ENCODE measurements at places on chromosomes 2 and 18.

- no peak for DNase-seq
Measured at GRCh38 chr2:109365131-109365530, 236.1 kb downstream of the SH3RF3 start.

DNA sequence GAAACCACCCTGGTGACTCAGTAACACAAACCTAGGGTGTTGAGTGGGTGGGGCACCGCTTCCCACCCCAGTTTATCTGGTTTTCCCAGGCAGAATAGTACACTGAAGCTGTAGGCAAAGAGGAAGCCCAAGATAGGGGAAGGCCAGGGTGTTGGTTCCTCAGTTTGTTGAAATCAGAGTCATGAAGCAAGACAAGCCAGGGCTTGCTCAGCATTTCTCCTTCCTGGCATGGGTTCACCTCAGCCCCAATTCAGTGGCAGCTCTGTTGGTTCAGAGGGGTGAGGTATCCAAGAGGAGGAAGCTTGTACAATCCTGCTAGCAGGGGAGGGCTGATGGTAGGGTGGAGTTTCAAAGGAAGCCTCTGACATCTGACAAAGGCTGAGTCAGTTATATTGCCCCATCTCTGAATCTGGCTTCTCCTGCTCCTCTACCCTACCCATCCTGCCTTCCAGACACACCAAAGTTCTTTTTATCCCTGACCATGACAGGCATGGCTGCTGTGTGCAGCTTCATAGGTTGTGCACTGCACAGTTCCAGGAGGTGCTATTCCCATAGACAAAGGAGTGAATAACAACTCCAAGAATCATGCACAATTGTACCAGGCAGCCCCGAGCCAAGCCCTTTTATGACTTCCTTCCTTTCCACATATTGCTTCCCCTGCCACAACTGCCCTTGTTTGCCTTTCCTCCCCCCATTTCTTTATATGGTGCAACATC lies 24.9 kb upstream of the RAB10 start:
- no peak for DNase-seq

DNA sequence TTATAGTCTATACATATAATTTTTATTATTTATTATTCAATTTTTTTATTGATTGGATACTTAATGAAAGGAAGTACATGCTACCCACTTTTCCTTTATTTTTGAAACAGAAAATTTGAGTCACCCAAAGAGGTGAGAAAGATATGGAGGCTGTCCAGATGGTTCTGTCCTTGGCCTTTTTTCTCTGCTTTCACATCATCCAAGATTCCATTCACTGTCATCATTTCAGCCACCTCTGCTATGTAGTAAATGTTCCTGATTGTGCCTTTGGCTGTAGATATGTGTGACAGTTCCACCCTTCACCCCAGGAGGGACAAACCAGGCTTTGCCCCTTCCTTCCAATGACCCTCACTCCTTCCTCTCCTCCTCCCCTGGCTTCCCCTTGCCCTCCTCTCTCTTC lies 675.7 kb upstream of the ID2 start:
- DNase-seq, result no peak

GRCh38 chr2:69817729-69818501 lies 11.5 kb upstream of the GMCL1 start:
- no peak for DNase-seq

DNA sequence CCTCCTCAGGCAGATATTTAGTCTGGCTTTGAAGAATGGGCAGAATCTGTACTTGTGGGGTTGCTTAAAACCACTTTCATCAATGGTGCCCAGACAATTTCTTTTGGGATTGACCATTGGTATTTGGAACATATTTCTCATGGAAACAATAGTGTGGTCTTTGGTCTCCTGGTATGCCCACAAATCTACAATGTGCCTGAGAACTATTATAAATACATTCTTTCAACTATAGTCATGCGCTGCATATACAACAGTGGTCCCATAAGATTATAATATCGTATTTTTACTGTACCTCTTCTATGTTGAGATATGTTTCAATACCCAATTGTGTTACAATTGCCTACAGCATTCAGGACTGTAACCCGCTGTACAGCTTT lies 34.8 kb upstream of the PPP4R1 start:
- no peak for DNase-seq

- no peak for DNase-seq
Measured at GRCh38 chr2:233101141-233101540, 41.0 kb downstream of the INPP5D start.

DNA sequence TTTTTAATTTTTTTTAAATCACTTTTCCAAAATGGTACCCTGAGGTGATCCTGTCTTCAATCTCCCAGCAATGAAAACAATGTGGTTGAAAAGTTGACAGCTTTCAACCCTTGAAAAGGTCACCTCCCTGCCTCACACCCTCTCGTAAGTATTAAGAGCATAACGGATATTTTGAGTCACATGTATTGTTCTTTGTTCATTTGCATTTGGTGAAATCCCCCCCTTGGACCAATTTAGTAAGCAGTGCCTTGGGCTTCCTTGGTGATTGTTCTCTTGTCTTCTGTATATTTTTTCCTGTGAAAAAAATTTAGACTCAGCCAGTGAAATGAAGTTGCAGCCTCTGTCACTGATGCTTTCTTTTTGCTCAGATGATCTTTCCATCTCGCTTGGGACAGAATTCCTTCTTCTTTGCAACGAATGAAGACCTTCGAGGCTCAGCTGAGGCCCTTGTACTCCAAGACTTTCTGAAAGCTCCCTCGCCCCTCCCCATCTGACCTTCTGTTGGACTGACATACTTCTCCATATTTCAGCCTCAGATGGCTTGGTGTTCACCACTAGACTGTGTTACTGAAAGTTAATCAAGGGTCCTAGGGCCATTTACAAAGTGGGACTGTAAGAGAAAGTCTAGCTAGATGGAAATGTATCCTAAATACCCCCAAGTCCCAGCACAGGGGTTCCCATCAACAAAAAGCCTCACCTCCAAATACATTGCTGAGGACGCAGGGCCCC lies 158.4 kb downstream of the BCL2 start:
- DNase-seq, result peak; percentile 91

GRCh38 chr2:111715987-111716904 lies 167.7 kb downstream of the ANAPC1 start:
- no peak for DNase-seq

DNA sequence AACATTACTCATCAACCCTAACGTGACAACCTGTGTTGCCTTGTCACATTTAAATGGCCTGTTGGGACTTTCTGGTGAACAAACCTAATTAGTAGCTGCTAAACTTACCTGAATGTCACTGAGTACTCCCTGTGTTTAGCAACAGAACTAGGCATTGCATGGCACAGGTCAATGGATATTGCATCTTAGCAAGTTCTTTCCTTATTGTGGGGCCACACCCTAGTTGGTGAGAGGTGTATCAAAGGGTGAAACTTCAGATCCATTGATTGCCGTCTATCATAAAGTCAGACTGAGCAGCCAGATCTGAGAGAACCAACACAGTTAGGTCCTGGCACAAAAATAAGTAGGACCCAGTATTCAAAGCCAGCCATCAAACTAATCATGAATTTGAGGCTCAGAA lies 29.8 kb upstream of the ZNF385B start:
- DNase-seq, result no peak

DNA sequence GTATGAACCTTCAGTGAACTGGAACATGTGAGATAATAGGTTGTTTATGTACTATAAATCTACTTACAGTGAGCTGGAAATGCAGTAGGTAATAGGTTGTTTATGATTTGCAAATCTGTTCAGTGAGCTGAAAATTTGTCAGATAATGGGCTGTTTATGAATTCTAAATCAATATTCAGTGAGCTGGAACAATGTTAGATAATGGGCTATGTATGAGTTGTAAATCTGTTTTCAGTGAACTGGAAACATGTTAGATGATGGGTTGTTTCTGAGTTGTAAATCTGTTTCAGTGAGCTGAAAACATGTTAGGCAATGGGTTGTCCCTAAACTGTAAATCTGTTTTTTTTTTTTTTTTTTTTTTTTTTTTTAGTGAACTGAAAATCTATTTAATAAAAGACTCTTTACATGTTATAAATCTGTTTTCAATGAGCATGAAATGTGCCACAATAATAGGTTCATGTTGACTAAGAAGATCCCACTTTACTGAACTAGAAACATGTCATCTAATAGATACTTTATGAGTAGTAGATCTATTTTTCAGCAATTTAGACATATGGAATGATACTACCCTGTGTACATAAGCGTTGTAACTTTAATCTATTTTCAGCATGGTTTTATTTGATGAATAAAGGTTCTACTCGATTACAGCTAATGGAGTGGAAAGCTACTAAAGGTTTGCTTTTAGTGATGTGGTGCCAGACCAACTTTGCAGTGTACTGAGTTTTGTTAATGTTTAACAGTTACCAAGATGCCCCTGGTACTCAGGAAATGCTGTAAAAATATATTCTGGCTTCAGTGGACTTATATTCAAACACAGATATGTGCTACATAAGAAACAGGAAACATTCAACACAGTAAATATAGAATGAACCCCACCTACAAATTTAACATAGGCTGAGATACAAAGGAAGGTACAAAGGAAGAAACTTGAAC lies 1471.8 kb downstream of the LRP1B start:
- no peak for DNase-seq

DNA sequence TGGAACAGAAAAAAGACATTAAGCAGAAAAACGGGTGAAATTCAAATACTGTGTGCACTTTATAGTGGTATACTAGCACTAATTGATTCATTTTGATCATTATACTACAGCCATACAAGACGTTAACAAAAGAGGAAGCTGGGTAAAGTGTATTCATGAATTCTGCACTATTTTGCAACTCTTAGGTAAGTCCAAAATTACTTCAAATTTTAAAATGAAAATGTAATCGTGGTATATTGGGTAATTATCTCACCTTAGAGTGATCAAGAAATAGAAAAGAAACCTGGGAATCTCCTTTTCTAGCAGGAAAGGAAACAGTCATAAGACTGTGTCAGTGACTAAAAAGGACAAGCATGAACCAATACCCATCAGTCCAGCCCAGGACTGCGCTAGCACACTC lies 5.4 kb downstream of the TGFBRAP1 start:
- no peak for DNase-seq

- no peak for DNase-seq
Measured at GRCh38 chr18:3485153-3486149, 35.5 kb downstream of the TGIF1 start.

- DNase-seq, result no peak
Measured at GRCh38 chr18:8224576-8224975, 384.7 kb upstream of the RAB12 start.

DNA sequence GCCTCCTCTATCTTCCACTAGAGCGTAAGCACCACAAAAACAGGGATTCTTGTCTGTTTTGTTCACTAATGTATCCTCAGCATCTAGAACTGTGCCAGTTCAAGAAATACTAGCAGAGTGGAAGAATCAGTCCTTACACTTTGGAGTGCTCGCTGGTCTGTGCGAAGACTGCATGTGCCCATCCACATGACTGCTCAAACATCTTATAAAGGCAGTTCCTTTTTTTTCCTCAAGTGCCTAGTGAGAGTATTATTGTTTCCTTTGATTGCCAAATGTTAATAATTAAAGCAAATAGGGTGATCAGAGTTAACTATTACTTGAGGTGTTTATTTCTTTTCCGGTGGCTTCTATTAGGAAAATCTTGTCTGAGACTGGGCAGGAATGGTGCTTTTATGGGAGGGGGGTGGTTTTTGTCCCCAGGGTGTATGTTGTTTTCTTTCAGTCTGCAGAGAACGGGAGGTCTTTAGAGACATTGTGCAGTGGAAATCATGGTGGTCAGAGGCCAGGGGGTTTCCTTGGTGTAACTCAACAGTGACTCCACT lies 45.6 kb upstream of the ITGB6 start:
- DNase-seq, result no peak

- no peak for DNase-seq
Measured at GRCh38 chr2:151918308-151918707, 90.1 kb upstream of the ARL5A start.

DNA sequence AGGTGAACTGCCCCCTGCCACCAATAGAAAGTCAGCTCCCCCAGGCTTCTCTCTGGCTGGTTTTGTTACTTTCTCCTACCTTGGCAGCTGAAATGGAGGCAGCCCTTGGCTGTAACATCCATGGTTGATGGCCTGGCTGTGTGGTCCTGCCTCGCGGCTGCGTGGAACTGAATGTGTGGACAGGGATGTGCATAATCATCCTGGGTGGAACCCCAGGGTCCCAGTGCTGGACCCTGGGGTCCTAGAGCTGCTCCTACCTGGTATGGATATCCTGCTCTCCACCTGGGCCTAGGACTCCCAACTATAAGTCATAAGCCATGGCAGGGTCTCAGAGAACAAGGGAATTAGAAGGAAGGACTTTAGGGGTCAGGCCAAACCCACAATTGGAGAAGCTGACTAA lies 93.5 kb downstream of the CAPN13 start:
- DNase-seq, result no peak

DNA sequence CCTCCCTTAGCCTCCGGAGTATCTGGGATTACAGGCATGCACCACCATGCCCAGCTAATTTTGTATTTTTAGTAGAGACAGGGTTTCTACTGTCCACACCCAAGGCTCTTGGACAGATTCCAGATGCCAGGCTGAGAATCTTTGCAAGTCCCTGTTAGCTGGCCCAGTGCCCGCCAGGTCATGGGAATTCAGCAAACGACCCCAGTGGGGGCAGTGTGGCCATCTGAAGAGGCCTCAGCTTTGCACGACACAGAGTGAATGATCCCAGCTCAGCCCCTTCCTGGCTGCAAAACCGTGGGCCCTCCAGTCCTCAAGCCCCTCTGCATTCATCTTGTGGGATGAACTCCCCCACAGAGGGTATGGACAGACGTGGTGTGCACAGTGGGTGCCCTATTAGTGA lies 179.5 kb upstream of the ID2 start:
- DNase-seq, result no peak

GRCh38 chr2:99217929-99218501 lies 37.0 kb downstream of the MRPL30 start:
- no peak for DNase-seq

DNA sequence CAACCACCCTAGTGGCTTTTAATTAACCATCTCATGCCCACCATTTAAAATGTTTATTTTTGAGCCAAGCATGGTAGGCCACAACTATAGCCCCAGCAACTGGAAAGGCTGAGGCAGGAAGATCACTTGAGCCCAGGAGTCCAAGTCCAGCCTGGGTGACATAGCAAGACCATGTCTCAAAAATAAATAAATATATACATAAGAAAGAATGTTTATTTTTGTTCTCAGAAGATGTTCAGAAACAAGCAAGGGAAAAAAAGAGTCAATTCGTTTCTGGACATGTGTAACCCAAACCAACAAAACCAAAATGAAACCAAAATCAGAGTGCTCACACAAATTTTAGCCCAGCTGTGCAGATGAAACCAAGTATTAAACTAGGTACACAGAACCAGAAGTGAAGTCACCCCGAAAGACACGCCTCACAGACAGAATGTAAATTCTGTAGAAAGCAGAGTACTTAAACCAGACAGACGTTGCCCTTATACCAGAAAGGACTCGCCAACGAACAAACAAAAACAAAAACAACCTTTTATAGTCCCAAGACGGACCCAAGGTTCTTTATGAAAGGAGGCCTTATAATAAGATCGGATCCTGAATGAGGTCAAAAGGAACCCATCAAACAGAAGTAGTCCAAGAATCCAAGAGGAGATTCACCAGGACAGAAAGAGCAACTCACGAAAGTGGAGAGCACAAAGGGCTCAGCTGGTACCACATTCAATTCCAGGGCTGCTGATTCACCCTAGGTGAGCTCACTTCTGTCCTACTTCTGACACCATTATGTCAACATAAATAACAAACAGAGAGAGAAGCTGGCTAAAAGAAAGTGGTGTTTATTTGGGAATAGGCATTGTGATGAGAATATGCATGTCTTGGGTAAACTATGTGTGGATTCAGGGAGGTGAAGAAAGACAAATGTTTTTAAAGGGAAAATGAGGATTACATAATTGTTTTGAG lies 31.8 kb upstream of the MTCL1 start:
- peak; percentile 56 for DNase-seq

GRCh38 chr2:153787612-153788011 lies 84.1 kb upstream of the GALNT13 start:
- no peak for DNase-seq

GRCh38 chr18:7470101-7470500 lies 97.0 kb upstream of the PTPRM start:
- DNase-seq, result no peak

All from GM12864 (cell line).